ENCODE measurements at places on chromosomes 1 and 21. TPM values are rescaled to one million over a fixed set of nuclear protein-coding genes. Genes with fewer than 3 reads are reported as not detected.

- no peak for DNase-seq
Measured at GRCh38 chr1:209702832-209703231, 1.8 kb upstream of the HSD11B1 start.

GRCh38 chr1:76287917-76288316, 213.4 kb downstream of the ST6GALNAC3 start:
- no peak for DNase-seq

DNA sequence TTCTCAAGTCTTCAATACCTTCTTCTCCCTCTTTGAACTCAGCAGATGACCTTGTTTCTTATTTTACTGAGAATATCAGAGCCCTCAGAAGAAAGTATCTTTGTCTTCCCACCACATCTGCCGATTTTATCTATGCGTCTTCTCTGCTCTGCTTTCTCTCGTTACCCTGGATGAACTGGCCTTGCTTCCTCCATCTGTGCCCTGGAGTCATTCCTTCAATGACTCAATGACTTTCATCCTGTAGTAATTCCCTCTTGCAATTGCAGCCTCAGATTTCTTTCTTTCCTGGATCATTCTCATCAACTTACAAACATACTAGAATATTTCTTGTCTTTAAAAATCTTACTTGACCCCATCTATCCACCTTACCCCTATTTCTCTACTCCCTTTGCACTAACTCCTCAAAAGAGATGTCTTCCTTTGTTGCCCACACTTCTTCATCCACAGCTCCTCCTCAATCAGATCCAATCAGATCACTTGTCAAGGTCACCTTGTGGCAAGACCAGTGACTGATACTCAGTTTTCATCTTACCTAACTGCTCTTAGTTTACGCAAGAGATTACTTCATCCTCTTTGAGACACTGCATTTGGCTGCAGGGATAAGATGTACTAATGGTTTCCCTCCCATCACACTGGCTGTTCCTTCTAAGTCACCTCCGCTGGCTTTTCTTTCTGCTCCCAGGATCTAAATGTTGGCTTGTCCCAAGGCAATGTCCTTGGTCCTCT, 8.2 kb upstream of the TGFBR3 start:
- no peak for DNase-seq

- DNase-seq, result no peak
Measured at GRCh38 chr1:150061632-150062101, 5.9 kb upstream of the VPS45 start.

- no peak for DNase-seq
Measured at GRCh38 chr1:184574588-184574987, 180.1 kb downstream of the EDEM3 start.

- no peak for DNase-seq
Measured at GRCh38 chr1:172143384-172144055, 277.0 kb upstream of the C1orf105 start.

DNA sequence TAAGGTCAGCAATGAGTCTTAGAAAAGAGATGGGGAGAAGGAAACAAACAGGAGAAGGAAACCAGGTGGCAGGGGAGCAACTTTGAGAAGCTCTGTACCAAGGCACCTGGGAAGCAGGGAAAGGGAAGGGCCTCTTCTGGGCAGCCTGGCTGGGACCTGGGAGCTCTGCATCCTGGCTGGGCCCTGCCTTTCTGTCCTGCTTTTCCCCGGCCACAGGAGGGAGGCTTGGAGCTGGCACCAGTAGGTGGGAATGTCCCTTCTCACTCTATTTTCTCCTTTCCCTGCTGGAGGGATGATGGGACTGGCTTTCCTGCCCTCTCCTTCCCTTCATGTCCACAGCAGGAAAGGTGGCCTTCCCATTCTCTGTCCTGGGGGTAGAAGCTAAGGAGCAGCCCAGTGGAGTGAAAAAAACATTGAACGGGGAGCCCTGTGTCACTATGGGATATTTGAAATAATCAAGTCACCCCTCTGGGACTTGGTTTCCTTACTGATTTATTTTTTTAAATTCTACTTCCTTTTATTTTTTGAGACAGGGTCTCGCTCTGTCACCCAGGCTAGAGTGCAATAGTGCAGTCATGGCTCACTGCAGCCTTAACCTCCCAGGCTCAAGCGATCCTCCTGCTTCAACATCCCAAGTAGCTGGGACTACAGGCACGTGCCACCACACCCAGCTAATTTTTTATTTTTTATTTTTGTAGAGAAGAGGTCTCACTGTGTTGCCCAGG, 5.1 kb upstream of the NES start:
- DNase-seq, result no peak

GRCh38 chr1:157932069-157932468, 61.4 kb upstream of the KIRREL1 start:
- no peak for DNase-seq

DNA sequence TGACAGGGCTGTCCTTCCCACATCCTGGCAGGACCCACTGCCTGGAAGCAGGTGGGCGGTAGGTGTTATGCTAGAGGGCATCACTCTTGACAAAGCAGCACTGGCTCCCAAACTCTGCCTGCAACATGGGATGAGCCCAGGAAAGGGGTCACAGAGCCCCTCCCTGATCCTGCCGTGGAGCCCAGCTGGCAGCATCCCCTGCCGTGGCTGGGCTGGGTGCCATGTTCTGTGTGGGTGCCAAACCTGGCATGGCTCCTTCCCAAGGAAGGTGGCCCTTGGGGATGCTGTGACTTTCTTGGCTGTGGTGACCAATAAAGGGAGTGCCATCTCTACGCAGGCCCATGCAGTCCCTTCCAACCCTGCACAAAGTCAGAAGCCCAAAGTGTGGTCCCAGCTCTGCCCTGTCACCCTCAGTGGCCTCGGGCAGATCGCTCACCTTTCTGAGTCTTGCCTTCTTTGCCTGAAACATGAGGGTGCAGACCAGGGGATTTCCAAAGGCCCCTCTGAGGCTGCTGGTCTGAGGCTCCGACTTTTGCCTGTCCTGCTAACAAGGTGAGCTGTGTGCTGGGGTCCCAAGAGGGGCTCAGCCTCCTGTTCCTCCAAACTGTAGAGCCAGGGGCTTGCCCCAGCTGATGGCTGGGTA, 6.0 kb downstream of the CDK18 start:
- DNase-seq, result no peak

DNA sequence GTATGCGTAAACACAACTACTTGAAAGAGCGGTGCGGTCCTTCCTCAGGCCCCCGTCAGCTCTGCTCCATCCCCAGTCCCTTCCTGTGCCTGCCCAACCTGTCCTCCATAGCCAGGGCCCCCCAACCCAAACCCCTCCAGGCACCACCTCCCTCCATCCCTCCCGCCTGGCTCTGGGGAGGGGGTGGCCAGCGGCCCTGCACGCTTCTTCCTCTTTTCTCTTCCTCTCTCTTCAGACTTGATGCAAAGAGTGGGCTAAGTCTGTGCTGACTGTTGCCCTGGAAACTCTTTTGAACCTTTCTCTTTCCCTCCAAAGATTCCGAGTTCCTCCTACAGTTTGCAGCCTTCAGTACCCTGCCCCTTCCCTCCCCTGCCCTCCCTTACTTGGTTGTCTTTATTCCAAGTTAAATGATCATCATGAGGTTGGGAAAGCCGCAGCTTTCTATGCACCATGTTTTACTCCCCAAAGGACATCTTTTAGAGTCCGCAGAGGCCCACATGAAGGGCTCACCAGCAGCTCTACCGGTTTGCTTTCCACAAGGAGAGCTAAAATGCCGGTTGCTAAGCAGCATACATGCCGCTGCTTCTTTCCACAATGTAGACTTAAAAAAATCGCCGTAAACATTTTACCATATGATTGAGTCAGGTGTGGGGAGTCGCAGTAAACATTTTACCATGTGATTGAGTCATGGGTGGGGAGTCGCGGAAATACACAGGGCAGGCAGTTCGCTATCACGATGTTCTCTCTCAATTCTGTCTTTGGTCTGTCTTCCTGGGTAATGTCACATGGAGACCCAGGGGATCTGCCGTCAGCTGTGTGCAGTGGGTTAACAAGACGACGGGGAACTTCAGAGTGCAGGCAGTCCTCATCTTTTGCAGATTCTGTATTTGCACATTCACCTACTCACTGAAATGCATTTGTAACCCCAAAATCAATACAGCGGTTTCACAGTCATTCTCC, 525.3 kb downstream of the KIF26B start:
- no peak for DNase-seq

- no peak for DNase-seq
Measured at GRCh38 chr1:109771712-109772657, 8.3 kb upstream of the EPS8L3 start.

- DNase-seq, result no peak
Measured at GRCh38 chr1:228394571-228395394, 11.9 kb downstream of the TRIM11 start.

- no peak for DNase-seq
Measured at GRCh38 chr1:7400566-7400965, 370.5 kb upstream of the VAMP3 start.

DNA sequence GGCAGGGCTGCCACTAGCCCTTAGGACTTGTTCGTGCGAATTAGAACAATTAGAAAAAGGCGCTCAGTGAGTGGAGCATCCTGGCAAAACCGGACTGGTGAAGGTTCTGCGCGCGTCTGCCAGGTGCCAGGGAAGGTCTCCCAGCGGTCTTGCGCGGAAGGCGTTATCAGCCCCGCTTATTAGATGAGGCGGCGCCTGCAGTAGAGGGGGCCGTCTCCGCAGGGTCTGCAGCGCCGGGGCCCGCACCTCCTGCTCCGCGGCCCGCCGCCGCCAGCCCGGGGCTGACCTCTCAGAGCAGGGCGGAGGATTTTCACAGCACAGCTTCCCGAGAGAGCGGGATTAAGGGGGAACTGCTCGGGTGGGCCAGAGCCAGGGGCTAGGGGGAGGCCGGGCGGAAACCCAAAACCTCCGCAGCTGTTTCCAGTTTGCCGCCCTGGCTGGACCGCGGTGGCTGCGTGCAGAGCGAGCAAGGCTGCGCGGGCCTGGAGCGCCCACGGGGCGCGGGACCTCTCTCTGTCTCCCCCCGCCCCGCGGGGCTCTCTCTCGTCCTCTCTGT, 155.2 kb downstream of the FOXD2 start:
- DNase-seq, result no peak

- no peak for DNase-seq
Measured at GRCh38 chr1:101732261-101732660, 264.5 kb downstream of the OLFM3 start.

GRCh38 chr21:33662046-33662445, 19.7 kb downstream of the ITSN1 start:
- no peak for DNase-seq

DNA sequence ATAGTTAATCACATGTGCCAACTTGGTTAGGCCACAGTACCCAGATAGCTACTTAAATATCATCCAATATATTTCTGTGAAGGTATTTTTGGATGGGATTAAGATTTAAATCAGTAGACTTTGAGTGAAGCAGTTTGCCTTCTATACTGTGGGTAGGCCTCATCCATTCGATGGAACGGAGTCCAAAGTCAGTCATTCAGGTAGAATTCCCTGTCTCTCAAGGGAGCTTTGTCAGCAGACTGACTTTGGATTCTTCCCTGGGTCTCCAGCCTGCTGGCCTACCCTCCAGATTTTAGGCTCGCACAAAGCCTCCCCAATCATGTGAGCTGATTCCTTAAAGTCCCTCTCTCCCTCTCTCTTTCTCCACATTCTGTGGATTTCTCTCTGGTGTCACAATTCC, 145.1 kb upstream of the MAGI3 start:
- DNase-seq, result no peak

- DNase-seq, result no peak
Measured at GRCh38 chr1:78383923-78384322, 106.9 kb upstream of the PTGFR start.

DNA sequence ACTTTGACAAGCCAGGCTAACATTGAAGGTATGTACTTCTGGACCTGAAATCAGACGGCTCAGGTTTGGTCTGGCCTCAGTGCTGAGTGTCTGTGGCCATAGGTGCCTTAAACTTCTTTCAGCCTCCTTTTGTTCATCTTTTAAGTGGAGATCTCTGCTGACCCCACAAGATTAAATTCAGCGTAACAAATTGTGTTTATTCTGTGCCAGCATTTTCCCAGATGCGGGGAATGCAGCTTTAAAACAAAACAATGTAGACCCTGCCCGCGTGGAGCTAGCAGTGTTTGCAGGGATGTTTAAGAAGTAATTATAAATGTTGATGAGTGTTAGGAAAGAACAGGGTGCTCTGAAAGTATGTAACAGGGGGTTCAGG, 923 bp downstream of the CAP1 start:
- no peak for DNase-seq

DNA sequence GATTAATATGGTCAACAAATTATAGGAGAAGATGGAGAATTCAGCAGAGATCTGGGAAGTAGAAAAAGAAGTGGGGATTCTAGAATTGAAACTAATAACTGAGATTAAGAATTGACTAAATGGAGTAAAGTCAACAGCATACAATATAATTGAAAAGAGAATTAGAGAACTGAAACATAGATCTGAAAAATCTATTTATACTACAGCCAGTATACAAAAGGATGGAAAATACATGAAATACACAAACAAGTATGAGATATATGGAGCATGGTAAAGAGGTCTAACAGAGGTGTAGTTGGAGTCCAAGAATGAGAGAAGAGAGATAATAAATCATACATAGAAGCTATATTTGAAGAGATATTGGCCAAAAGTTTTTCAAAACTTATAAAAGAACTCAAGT, 235.2 kb downstream of the FGGY start:
- no peak for DNase-seq

DNA sequence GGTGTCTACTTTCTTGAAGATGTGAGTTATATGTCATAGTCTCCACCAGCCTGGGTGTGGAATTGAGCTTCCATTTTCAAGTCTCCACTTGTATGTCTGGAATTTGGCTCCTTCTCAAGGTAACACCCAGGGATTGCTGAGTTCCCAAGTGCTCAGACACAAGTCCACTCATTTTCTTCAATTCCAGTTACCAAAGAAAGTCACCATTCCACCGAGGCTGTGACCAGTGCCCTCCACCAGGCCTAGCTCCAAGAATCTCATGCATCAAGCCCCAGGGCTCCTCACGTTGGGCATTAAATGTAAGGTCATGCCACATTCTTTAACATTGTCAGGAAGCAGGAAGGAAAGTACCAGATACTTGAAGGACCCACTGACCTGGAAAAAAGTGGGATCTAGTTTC, 2.4 kb upstream of the RAB4A start:
- DNase-seq, result no peak

GRCh38 chr1:226199971-226200370, 13.4 kb upstream of the ACBD3 start:
- no peak for DNase-seq

DNA sequence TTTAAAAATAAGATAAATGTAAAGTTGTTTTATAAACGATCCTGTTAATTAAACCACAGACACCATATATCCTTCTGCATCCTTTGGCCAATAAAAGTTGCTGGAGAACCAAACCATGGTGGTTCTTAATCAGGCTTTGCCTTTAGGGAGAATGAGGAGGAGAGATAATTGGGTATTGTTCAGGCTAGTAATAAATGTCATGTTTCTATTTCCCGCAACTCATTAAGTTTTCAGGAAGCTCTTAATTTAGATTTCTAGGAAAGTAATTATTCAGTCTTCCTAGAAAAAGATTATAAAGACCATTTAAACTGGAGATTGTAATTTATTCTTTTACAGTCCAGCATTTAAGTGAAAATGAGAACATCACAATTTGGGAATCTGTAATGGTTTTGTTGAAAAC, 34.5 kb downstream of the RAB4A start:
- no peak for DNase-seq

TSPAN2 gene
- total RNA-seq, result 28.5 TPM

TTC34 gene
- 0.16 TPM for total RNA-seq

DMBX1 gene
- total RNA-seq, result not detected

VCAM1 gene
- total RNA-seq, result 24.3 TPM

CDC7 gene
- total RNA-seq, result 29.3 TPM

ALPL gene
- total RNA-seq, result 1.4 TPM

CRP gene
- total RNA-seq, result 0.31 TPM

AHDC1 gene
- 11.9 TPM for total RNA-seq
